Esophagus squamous epithelium (tissue), 5 donors: ENCODE measurements at places on chromosomes 5 and 9.
A peak's percentile ranks its signal among the peaks of the same experiment; 100 is the strongest.

- DNase-seq, result no peak
Measured at GRCh38 chr5:87650284-87650683, 237.6 kb upstream of the CCNH start.

- DNase-seq, result no peak
Measured at GRCh38 chr9:127852829-127853228, 1.6 kb downstream of the ENG start.

GRCh38 chr5:121873409-121873808 is 21.7 kb downstream of the FTMT start:
- no peak for DNase-seq

DNA sequence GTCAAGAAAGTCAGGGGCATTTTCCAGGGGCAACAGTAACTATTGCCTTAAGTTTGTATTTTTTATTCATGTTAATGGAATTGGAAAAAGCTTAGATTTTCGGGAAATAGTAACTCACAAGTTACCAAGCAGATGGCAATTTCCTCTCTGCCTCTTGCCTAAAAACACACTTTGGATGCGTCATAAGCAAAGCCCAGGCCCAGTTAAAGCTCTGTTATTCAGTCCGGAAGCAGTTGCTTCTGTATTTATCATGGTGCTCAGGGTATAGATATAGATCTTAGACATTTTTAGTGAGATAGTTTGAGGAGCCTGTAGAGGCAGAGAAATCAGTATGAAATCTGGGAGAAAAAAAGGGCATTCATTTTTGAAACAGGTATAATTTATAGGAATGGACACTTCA is 260.3 kb upstream of the TNC start:
- DNase-seq, result no peak

- DNase-seq, result no peak
Measured at GRCh38 chr9:87886210-87886932, 3.7 kb downstream of the SPATA31E1 start.

GRCh38 chr9:77725820-77726219 is 77.7 kb upstream of the GNA14 start:
- no peak for DNase-seq

GRCh38 chr9:132646726-132647125 is 23.1 kb downstream of the DDX31 start:
- DNase-seq, result no peak

DNA sequence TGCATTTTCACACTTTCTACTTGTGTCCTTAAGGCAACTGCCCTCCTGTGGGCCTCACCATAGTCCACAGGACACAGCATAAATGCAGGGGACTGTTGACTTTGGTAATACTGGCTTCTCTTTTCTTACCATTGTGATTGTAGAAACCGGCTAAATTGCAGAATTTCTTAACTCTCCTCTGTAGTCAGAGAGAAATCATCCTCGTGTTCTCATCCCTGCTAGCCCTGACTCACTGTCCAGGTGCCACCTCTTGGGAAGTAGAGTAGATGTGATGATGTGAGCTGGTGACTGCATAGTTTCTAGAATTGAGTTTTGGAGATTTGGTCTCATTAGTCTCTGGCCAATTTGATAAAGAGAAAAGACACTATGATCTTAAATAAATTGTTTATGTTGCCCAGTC is 5.5 kb downstream of the PHF24 start:
- DNase-seq, result no peak

DNA sequence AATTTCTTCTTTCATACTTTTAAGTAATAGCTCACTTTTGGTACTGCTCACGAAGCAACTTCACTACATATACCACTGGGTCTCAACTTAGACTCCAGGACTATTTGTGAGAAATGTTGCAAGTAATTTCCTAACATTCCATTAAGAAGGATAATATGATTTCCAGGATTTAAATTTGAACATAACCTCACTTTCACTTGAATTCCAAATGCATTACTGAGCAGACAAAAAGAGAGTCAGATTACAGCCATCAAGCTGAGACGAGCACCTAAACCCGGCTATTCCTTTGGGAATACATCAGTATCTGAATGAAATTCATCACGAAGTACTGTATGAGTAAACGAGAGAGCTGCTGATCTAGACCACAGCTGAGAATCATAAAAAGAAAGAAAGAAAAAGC is 47.3 kb downstream of the LIFR start:
- DNase-seq, result no peak

GRCh38 chr9:126500600-126501382 is 112.9 kb upstream of the LMX1B start:
- no peak for DNase-seq

DNA sequence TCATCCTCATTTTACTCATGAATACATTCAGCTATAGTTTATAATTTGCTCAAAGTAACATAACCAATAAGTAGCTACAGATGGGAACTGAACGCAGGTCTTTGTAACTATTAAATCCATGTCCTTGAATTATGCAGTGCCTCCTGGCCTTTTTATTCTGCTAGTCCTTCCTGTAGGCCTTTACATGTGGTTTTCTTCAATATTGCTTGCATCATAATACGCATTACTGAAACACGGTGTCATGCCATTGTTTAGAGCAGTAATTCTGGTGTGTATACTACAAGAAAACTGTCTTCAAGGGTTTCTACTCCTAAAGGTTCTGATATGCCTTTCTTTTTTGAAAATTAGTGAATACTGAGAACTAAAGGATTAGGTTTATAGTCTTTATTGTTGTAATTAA is 20.7 kb downstream of the CWC27 start:
- no peak for DNase-seq

DNA sequence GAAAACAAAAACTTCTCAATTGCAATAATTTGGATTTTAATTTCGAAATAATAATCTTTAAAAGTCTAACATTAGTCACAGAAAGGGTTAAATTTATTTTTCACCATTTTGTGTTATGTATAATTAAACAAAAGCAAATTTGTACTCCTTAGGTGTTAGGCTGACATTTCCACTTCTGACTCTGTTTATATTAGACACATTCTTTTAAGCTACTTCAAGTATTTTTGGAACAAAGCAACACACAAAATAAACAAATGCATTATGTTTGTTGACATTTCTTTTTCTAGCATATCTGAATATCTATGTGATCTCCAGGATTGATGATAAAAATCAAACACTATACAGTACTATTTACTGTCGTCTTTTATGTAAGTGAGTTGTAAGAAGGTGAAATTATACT is 44.3 kb upstream of the NIPBL start:
- no peak for DNase-seq

- DNase-seq, result no peak
Measured at GRCh38 chr5:57745700-57746651, 263.4 kb upstream of the ACTBL2 start.

DNA sequence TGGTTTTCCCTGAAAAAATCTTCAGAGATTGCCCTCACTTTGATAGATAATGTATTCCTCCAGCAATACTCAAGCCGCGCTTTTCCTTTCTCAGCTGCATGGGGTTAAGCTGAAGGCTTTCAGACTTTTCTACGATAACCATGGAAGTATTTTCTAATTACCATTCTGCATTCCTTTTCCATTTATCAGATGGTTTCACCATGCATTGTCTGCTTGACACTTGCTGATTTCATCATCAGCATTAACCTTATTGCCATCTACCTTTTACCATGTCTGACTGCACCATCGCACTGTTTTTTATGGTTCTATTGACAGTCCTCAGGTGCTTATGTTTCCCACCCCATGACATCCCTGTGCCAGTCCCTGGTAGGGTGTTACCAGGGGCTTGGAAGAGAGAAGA is 91.6 kb downstream of the DMAC1 start:
- no peak for DNase-seq

GRCh38 chr5:123423278-123424149 is at the start of gene CEP120:
Gene CEP120, minus strand, starts transcription at chr5:123423403. Its CDS starts 405 bp downstream, at chr5:123422998.
- peak; percentile 93 for DNase-seq

DNA sequence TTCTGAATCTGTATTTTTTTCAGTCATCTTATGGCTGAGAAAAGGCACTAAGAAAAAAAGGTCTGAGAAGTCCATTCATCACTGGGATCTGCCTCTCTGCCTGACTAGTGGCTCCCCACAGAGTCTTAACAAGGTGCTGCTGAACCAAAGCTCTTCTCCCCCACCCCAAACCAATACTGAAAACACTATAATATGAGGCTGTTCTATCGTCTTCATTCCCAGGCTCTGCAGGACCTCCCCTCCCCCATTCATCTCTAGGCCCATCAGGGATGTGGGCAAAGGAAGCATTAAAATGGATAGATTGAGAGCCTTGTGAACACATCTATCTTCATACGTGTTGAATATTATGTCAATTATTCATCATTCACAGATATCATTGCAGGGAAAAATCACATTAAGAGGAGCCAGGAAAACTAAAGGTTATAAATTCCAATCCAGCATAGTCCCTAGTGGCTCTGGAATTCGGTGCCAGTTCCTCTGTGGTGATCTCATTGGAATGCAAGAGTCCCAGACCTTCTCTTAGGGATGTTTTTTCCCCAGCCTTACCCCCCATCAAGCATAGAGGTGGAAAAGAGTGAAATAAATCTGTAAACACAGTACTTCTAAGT is 44.3 kb upstream of the GPR151 start:
- no peak for DNase-seq

- no peak for DNase-seq
Measured at GRCh38 chr5:14383923-14384322, 197.7 kb upstream of the OTULINL start.

GRCh38 chr5:138032572-138033385 is at the start of gene FAM13B:
Gene FAM13B, minus strand, starts transcription at chr5:138033079. Its CDS starts 13,968 bp downstream, at chr5:138019111.
- peak; percentile 39 for DNase-seq

GRCh38 chr5:32055891-32056866 is 117.9 kb downstream of the GOLPH3 start:
- DNase-seq, result no peak

GRCh38 chr9:112032743-112033142 is 136.1 kb downstream of the UGCG start:
- no peak for DNase-seq

DNA sequence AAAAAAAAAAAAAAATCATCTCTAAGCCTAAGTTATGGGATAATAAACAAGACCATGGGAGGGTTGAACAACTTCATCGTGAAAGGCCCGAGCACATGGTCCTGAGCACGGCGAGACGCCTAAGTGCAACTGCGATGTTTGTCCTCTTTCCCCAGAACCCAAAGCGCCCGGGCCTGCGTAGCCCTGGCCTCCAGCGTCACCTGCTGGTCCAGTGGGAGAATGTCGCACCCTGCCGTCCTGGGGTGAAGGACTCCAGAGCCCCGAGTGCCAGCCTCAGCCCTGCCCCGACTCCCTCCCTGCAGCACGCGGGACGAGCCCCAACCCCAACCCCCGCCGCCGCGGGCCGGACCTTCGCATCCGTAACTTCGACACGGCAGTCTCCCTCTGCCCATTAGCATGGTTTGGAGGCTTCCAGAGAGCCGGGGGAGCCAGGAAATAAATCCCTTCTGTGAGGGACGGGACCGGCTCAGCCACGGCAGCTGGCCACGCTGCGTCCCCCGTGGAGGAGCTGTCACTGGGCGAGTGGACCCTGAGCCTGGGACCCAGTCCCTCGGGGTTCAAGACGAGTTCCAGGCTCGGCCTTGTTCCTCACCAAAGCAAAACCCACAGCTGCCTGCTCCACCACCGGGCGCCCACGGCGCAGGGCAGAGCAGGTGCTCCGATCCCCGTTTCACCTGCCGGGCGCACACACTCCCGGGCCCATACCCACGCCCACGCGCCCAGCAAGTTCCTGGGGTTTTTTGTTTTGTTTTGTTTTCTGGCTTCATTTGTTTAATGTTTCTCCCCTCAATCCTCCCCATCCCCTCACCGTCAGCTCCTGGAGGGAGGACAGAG is 132.5 kb upstream of the HAND1 start:
- peak; percentile 4 for DNase-seq

- no peak for DNase-seq
Measured at GRCh38 chr9:134922066-134922931, 4.6 kb upstream of the FCN1 start.

- no peak for DNase-seq
Measured at GRCh38 chr5:81787474-81788242, 36.8 kb upstream of the SSBP2 start.

- no peak for DNase-seq
Measured at GRCh38 chr5:176644878-176645670, 2.2 kb upstream of the TSPAN17 start.

- no peak for DNase-seq
Measured at GRCh38 chr5:169789417-169789940, 152.4 kb downstream of the DOCK2 start.

DNA sequence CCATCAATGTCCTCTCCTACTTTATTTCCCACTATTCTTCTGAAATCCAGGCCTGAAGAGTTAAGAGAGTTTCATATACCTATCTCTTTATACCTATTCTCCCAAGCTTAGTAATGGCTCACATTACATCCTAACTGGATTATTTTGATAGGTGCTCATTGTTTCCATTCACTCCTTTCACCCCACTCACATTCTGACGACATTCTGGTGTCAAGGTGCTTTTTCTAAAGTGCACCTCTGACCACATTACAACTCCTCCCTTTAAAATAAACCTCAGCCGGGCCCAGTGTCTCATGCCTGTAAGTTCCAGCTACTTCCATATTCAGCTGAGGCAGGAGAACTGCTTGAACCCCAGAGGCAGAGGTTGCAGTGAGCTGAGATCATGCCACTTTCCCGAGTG is 417.1 kb downstream of the BNC2 start:
- no peak for DNase-seq

- DNase-seq, result no peak
Measured at GRCh38 chr9:8301296-8301695, 501.7 kb upstream of the DMAC1 start.
